ENCODE measurements at places on chromosomes 3 and 15. TPM values are rescaled to one million over a fixed set of nuclear protein-coding genes. Genes with fewer than 3 reads are reported as not detected.

The ZNF660 gene
- total RNA-seq, result 2.1 TPM

The BNC1 gene
- total RNA-seq, result 4.3 TPM

The IQSEC1 gene
- total RNA-seq, result 13.1 TPM

The FSIP1 gene
- 1.5 TPM for total RNA-seq

The TMEM158 gene
- 19.7 TPM for total RNA-seq

The FAM240A gene
- total RNA-seq, result not detected

The TMEM266 gene
- 0.17 TPM for total RNA-seq

The RMDN3 gene
- total RNA-seq, result 15.0 TPM

The DTX3L gene
- 14.2 TPM for total RNA-seq

The ZNF502 gene
- 4.6 TPM for total RNA-seq

The OXTR gene
- total RNA-seq, result 0.32 TPM

The C3orf22 gene
- not detected for total RNA-seq

The CHST14 gene
- 5.2 TPM for total RNA-seq

The ANKUB1 gene
- not detected for total RNA-seq

The KIF15 gene
- total RNA-seq, result 1.3 TPM

The SLC15A2 gene
- under 0.01 TPM for total RNA-seq

The TF gene
- 0.32 TPM for total RNA-seq

The CPLX3 gene
- total RNA-seq, result under 0.01 TPM

The FSTL1 gene
- 526 TPM for total RNA-seq
